ENCODE measurements at places on chromosomes 3 and 15. TPM values are rescaled to one million over a fixed set of nuclear protein-coding genes. Genes with fewer than 3 reads are reported as not detected.

The SUCNR1 gene
- total RNA-seq: not detected

The FMN1 gene
- 0.05 TPM for total RNA-seq

The OR5K2 gene
- not detected for total RNA-seq

The DCLK3 gene
- total RNA-seq: not detected

The ZNF80 gene
- total RNA-seq: 0.33 TPM

The ZNF502 gene
- total RNA-seq: 0.77 TPM

The STRIT1 gene
- not detected for total RNA-seq

The MNS1 gene
- total RNA-seq: 0.36 TPM

The TNNC1 gene
- 4.7 TPM for total RNA-seq

The LMAN1L gene
- total RNA-seq: not detected

The ETV5 gene
- total RNA-seq: 1.3 TPM

The THRB gene
- not detected for total RNA-seq

The DLEC1 gene
- total RNA-seq: 1.1 TPM

The LRRC31 gene
- not detected for total RNA-seq

All from activated CD4-positive, alpha-beta memory T cell treated with anti-CD3 and anti-CD28 coated beads for 36 hours (primary cell).